ENCODE measurements at places on chromosomes 16 and 17.

DNA sequence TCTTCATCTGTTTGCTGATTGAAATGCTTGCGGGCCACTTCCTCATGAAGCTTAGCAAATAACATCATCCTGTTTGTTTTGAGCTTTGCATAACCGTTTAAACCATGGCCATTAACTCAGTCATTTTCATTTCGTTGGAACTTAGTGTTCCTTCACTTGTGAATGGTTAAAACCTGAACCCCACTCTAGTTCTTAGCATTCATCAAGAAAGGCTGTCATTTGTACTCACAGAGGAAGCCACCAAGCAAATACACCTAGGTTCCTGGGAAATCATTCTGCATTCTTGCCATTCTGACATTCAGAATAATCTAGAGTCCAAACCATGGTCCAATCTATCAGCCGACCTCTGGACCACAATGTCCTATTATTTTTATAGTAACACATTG, 8.4 kb upstream of the TAT start:
- DNase-seq, result no peak

DNA sequence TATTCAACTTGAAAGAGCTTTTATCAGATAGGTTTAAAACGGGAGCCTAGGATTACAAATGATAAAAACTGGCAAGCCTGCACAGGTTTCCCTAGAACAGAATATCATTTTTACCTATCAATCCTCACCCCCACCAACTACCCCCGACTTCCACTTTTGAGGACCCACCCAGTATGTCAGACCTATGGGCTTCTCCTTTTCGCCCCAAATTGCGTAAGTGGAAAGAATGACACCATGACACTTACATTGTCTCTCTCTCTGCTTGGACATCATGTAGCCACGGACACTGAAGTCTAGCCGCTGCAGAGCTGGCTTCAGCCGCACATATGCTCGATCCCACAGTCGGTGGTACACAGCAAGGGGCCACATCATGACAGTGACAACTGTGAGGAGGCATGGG, 7.4 kb upstream of the PSMC3IP start:
- no peak for DNase-seq

DNA sequence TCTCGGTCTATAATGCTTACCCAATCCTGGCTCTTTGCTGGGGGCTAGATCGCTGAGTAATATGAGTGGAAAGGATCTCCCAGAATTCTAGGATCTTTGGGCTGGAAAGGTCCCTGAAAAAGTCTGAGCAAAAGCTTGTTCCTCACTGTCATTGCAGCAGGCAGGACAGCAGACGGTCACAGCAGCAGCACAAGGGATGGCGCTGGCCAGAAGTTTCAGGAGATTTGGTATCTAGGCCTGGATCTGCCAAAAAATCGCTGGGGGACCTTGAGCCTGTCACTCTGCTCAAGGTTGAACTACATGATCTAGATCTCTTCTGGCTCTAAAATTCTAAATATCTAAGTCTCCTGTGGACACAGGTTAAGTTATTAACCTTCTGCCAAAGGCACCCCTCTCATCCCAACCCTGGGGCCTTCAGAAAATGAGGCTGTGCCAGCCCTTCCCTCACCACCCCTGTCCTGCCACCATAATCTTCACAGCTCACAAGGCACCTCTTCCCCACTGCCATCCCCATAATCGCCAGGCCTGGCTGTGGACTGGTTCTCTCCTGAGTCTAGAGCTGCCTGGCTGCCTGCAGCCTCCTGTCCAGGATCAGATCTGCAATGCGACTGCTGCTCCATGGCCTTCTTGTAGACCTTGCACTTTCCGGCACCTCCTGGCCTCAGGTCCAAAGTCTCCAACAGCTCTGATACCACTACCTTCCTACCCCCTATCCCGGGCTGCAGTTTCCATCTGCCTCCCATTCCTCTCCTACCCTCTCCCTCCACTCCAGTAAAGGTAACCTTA, 10.2 kb downstream of the MYO18A start:
- no peak for DNase-seq

- no peak for DNase-seq
These were observed 330.3 kb upstream of the XYLT1 start for GRCh38 chr16:17801068-17801467.

DNA sequence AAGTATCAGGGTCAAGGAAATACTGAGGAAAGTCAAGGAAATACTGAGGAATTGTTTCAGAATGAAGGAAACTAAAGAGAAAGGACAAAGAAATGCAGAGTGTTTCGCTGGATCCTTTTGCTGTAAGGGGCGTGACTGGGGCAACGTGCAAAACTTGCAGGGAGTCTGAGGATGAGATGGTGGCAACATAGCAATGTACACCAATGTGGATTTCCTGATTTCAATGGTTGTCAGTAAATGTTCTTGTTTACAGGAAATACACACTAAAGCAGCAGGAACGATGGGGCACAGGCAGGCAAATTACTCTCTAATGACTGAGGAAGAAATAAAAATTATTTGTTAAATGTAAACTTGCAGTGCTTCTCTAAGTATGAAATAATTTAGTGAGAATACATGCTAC, 34.4 kb downstream of the ZZEF1 start:
- no peak for DNase-seq

DNA sequence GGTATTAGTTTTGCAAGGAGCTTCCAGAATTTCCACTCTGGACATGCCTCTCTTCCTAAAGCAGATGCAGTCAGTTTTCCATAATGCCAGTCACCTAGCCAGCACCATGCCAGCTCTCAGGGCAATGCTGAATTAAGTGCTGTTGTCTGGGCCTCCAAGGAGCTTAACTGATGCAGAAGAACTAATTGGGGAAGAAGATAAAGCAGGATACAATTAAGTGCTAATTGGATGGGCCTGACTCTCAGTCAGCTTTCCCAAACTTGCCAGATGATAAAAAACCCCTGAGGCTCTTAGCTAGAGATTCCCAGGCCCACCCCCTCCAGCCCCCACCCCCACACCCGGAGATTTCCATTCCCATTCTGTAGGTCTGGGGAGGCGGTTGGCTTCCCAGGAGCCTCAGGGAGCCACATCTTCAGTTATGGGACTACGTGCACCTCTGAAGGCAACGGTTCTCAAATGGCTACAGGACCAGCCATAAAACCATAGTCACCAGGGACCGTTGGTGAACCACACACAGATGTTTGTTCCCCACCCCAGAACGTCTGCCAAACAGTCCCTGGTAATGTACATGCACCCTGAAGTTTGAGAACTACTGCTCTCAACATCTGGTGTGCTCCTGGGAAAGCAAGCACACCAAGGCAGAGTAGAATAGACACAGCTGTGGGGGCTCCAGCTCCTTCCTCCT, 499.1 kb upstream of the CDH5 start:
- no peak for DNase-seq

- no peak for DNase-seq
These were observed 25.5 kb downstream of the TIMM22 start for GRCh38 chr17:1022278-1023024.

GRCh38 chr17:46208997-46209396, 15.8 kb upstream of the KANSL1 start:
- DNase-seq, result no peak

DNA sequence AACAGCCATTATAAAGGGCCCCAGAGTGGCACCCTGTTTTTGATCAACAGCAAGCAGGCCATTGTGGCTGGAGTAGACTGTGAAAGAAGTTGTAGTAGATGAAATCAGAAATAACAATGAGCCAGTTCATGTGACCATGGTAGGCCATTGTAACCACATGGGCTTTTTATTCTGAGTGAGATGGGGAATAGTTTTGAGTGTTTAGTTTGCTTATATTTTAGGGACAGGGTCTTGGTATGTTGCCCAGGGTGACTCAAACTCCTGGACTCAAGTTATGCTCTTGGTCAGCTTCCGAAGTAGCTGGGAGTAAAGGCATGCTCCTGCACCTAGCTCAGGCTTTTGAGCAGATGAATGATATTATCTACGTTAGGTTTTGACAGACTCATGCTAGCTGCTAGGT, 12.0 kb downstream of the CBFB start:
- DNase-seq, result no peak

DNA sequence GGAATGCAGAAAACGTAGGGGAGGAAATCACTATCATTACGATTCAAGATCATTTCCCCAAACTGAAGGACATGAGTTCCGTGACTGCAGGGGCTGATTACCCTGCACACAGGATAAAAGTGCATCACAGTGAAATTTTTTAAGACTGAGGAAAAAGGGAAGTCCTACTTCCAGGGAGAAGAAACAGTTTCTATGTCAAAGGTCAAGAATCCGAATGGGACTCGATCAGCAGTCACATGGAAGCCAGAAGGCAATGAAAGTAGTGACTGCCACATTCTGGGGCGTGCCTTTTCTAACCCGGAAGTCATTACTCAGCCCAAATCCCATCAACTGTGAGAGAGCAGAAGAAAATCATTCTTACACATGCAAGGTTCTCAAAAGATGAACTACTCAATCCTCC, 12.1 kb downstream of the ZZEF1 start:
- no peak for DNase-seq

GRCh38 chr17:72587773-72588511, 467.1 kb downstream of the SOX9 start:
- no peak for DNase-seq

DNA sequence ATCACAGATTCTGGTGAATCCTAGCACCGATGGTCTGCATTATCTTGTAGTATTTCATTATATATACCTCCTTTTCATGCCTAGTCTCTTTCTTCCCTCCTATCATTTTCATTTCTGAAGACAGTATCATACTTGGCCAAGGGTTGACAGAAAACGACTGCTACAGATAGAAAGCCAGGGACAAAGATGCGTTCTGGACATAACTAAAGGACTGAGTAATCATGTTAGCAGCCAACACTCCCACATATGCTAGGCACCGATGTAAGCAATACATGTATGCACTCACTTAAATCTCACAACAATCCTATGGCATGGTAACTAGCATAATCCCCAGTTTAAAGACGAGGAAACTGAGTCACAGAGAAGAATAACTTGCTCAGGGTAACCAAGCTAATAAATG, 22.9 kb downstream of the RDM1 start:
- no peak for DNase-seq

DNA sequence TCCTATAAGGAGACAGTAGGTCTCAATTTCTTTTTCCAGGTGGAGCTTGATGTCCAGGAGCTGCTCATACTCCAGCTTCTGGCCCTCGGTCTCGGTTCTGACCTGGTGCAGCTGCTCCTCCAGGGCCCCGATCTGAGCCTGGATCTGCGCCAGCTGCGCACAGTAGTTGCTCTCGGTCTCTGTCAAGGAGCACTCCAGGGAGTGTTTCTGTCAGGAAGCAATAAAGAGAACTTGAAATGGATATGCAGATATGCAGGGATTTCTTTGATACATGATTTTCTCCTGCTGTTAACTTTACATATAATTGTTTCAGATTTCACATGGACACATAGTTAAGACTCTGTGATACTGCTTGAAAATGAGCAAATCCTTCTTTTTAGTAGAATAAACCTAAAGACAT, 4.7 kb downstream of the KRT25 start:
- DNase-seq, result no peak

DNA sequence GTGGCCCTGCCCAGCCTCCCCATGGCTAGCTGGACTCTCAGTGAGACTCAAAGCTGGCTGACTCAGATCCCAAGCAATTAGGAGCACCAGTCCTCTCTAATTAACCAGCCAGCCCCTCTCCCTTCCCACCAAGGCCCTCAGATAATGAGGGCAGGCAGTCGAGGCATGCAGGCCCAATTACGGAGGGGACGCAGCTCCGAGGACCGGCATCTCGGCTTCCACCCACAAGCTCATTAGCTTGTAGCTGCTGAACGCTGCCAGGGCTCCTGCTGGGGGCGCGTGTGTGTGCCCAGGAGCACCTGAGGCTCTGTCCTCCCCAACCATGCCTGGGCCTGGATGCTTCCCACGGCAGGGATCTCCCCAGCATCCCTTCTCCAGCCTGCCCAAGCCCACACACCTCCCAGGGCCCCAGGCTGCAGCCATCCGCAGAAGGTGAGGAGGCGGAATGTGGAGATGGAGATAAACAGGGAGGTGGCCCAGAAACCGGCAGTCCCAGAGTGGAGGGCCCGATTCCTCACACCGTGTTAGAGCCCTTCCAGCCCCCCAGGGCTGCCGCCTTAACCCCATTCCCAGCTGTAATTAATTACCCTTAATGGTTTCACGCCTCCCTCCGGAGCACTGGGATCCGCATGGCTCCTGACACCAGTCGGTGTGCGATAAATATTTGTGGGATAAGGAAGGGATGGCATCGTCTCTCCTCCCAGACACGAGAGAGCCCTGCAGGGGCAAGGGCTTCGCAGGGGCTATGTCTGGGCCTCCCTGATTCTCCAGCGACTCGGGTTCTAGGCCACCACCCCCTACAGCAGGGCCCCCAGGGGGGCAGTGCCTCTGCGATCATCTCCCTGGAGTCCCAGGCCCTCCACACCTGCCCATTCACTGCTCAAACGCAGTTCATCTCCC, 42.2 kb downstream of the RPH3AL start:
- DNase-seq, result no peak

DNA sequence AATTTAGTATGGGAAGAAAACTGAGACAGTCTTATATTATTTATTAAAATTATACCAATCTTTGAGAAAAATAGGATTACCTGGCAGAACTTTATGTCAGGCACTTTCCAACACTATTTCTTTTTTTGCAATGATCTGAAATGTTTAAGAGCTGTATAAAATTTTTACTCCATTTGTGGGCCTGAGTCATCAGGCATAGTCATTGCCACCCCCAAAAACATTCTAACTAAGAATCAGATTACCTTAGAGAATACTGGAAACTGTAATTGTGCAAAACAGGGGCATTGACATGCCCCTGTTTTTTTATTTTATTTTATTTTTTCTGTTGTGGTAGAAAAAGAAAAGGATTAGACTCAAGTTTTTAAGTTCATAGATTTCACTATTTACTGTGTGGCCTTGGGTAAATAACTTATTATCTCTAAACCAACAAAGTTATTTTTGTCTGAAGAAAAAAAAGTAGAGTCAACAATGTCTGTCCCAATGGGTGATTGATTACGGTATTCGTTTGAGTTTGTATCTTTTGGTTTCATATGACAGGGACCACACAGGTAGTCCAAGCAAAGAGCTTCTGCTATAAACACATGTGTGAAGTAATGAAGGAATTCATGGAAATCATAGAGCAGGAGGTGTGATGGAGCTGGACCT, 24.6 kb downstream of the VAT1L start:
- no peak for DNase-seq

DNA sequence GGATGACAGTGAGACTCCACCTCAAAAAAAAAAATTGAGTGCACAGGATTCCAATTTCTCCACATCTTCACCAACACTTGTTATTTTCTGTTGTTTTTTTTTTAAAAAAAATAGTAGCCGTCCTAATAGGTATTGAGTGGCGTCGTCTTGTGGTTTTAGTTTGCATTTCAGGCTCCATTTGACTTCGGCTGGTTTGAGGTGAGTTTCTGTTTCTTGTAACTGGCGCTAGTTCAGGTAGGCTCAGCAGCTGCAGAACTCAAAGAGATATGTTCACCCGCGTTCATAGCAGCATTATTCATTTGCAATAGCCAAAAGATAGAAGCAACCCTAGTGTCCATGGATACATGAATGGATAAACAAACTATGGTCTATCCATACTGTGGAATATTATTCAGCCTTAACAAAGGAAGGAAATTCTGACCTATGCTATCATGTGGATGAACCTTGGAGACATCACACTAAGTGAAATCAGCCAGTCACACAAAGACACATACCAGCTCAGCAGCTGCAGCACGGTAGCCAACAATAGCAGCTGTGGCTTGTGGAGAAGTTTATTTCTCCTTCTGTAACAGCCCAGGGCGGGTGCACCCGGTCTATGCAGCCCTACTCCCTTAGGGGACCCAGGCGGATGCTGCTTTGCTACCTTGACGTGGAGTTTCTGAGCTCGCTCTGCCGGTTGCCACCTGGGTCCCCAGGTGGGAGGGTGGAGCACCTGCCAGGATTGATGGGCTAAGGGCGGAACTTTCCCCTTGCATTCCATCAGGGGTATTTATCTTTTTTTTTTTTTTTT, 44.9 kb downstream of the TMEM235 start:
- no peak for DNase-seq

- no peak for DNase-seq
These were observed 1.3 kb downstream of the ZNF750 start for GRCh38 chr17:82838386-82839063.

Measured in omental fat pad (tissue), 4 donors.